Muscle of arm (tissue), 14 donors: ENCODE measurements at places on chromosomes 7 and 10.

DNA sequence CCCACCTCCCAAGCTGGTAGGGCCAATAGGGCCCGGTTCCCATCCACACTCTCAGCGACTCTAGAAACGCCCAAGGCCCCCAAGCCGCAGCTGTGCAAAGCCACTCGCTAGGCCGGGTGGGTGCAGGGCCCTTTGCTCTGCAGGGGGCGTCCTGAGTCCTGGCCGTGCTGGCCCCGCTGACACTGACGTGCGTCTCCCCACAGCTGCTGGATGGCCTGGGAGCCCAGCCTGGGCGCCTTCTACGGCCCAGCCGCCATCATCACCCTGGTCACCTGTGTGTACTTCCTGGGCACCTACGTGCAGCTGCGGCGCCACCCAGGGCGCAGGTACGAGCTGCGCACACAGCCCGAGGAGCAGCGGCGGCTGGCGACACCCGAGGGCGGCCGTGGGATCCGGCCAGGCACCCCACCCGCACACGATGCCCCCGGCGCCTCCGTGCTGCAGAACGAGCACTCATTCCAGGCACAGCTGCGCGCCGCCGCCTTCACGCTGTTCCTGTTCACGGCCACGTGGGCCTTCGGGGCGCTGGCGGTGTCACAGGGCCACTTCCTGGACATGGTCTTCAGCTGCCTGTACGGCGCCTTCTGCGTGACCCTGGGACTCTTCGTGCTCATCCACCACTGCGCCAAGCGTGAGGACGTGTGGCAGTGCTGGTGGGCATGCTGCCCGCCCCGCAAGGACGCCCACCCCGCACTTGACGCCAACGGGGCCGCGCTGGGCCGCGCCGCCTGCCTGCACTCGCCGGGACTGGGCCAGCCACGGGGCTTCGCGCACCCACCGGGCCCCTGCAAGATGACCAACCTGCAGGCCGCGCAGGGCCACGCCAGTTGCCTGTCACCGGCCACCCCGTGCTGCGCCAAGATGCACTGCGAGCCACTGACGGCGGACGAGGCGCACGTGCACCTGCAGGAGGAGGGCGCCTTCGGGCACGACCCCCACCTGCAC is 31.6 kb upstream of the KNDC1 start:
- no peak for DNase-seq

GRCh38 chr10:34698979-34699378 is 116.1 kb downstream of the PARD3 start:
- DNase-seq, result no peak

- no peak for DNase-seq
These were observed 21.8 kb upstream of the YWHAG start for GRCh38 chr7:76380623-76380966.

- DNase-seq, result no peak
These were observed 84.2 kb upstream of the STEAP1B start for GRCh38 chr7:22584179-22584578.

DNA sequence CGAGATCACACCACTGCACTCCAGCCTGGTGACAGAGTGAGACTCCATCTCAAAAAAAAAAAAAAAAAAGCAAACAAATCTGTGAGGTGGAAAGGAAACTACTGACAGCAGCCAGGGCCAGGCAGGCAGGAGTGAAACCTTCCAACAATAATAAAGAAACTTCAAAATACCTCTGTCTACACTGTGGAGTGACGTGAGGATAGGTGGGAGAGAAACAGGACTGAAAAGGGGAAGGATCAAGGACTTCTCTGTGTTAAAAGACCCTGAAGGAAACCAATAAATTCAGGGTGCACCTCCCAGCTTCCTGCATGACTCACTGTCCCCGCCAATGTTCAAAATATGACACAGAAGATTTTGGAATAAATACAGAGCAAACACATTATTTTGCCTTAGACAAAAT is 82.9 kb downstream of the KIAA1549 start:
- no peak for DNase-seq

DNA sequence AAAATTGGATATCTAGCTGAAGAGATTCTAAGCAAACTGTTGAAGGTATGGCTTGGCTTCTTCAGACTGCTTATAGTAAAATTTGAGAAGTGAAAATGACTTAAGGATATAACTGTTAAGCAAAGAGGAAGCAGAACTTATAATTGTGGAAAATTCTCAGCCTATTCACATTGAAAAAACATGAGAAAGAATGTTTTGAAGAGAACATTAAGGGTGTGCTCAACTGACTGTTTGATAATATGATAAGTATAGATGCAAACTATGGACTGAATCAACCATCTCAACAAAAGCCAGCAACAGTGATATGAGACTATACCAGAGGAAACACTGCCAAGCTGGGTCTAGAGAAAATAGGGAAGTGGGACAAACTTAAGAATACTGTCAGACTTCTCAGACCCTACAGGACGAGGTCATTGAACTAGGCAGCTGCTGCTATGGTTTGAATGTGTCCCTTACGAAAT is 133.1 kb upstream of the PPP1R3A start:
- no peak for DNase-seq

DNA sequence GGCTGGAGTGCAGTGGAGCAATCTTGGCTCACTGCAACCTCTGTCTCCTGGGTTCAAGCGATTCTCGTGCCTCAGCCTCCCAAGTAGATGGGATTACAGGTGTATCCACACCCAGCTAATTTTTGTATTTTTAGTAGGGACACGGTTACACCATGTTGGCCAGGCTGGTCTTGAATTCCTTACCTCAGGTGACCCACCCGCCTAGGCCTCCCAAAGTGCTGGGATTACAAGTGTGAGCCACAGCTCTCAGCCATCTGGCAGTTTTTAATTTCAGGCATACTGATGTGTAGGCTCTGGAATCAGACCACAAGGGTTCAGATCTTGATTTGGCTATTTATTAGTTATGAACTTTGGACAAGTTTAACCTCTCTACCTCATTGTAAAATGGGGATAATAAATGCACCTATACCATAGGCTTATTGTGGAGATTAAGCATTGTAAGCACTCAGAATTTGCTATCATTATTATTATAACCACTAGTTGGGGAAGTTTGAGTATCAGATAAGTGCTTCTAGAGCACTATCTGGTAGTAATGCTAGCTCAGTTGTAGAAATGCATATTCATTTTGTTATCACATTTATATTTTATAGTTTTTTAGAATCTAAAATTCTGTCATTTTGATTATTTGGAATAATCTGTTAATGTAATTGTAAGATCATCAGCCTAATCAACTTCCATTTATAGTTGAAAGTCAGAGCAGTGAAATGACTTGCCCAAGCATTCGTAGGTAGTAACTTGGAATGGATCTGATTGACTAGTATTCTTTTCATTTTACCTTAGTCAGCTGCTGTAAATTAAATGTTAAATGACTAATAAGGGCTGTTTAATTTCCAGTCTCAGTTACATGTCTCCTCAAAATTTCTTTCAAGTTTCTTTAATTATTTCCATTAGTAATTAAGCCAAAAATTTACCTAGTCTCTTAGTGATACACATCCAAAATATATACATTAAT is 22.5 kb downstream of the KMT2E start:
- no peak for DNase-seq

DNA sequence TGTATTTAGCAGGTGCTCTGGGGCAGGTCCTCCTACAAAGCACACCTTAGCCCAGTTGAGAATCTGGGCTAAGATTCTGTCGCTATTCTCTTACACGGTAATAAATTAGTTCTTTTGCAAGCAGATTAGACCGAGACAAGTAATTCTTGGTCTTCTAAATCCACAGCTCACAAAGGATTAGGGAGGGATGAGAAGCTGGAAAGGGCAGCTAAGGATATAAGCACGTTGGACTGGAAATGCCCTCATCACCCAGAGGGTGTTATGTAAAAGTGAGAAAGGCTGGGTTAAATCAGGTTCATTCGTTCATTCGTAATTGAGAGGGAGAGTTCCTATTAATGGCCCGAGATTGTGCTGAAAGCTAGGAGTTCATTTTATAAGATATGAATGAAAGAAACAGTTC is 41.8 kb downstream of the PFKFB3 start:
- DNase-seq, result no peak

DNA sequence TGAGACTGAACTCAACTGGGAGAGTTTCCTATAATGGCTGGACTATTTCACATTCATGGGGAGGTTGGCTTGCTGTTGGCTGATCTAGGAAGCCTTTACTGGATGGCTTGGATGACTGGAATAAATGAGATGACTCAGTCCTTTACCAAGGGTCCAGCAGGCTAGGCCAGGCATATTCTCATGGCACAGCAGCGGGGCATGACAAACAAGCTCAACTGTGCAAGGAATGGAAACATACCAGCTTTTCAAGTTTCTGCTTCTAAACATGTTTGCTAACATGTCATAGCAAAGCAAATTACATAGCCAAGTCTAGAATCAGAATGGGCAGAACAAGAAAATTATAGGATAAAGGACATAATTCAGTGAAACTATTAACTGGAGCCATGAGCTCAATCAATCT is 46.8 kb upstream of the CRTAC1 start:
- DNase-seq, result no peak

GRCh38 chr7:14446829-14447228 is 455.7 kb downstream of the DGKB start:
- DNase-seq, result no peak

DNA sequence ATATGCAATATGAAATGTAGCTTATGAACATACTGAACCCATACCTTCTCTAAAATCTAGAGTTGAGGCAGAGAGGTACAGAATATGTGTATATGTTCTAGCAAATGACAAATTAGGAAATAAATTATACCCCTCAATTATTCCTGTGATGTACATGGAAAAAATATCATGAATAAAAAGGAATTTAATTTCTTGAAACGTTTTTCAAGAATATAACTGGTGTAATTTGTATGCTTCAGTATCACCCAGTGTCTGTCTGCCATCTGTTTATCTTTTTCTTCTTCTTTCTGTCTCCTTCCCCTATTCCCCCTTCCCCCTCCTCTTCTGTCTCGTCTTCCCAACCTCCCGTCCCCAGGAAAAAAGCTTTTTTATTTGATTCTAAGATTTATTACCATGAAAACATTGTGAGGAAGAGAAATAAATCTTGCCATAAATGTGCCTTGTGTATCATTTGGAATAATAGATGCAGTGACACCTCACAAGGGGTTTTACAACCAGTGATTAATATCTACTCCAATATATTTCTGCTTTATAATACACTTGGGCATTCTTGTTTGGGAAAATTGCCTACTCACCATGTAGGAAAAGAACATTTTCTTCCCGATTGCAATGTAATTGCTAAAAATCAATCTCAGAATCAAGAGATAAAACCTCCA is 12.2 kb downstream of the LANCL2 start:
- no peak for DNase-seq

- no peak for DNase-seq
These were observed 401.1 kb upstream of the NFE2L3 start for GRCh38 chr7:25750744-25751508.

GRCh38 chr7:153930696-153931095 is 121.5 kb upstream of the DPP6 start:
- DNase-seq, result no peak

GRCh38 chr10:806451-807162 is 117.1 kb upstream of the DIP2C start:
- no peak for DNase-seq

DNA sequence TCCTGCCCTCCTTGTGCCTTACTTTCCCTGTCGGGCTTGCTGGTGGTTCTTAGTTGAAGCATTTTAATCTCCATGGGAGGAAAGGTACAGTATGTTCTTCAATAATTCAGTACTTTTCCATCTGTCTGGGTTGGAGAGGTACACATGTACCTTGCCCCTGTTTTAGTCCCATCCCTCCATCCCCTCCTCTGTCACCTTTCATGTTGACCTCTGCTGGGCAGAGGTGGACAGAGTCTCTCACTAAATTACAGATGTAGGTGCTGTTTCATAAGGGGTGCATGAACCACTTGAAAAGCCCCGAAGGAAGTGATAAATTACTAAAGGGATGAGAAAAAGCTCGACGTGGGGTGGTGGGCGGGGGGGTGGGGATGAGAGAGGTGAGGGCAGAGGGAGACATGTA is 5.4 kb downstream of the AGFG2 start:
- no peak for DNase-seq

DNA sequence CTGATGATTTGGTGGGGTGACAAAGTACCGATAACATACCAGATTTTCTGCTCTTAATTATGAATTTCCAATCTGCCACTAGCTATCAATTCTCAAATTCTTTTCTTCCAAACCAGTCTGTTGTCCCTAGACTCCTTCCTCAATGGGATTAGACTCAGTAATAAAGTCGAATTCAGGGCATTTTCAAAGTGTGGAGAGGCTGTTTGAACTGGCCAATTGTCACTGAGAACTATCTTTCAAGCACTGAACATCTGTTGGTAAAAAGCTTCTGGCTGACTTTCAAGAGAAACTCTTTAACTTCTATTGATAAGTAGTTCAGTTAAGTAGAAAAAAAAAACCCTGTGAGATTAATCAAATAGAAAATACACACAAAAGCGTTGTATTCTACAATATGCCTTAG is 108.9 kb downstream of the SAMD9 start:
- no peak for DNase-seq

- no peak for DNase-seq
These were observed 157.1 kb downstream of the ETV1 start for GRCh38 chr7:13832346-13832745.

DNA sequence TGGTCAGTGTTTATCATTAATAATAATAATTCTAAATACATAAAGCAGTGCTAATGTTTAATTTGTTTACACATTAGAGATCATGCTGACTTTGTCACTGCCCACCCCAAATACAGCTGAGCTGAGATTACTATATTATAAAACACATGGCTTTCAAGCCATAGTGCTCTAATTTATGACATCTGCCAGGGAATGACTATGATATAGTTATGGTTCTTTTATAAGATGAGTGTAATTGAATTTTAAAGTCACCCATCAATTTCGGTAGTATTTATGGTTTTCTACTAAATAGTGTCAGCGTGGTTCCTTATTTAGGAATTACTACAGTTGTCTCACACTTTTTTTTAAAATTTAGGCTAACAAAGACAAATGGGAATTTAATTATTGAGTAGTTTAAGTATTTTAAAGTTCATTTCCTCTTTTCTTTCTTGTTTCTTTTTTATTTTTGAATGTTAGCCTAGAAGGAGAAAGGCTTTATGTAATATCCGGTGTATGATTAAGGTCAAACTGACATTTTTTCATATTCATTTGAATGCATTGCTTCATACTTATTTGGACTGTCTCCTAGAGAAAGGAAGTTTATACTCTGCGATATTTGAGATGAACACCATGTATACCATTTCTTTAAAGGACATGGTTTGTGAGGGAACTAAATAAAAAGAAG is 3.9 kb downstream of the CDK14 start:
- DNase-seq, result no peak

DNA sequence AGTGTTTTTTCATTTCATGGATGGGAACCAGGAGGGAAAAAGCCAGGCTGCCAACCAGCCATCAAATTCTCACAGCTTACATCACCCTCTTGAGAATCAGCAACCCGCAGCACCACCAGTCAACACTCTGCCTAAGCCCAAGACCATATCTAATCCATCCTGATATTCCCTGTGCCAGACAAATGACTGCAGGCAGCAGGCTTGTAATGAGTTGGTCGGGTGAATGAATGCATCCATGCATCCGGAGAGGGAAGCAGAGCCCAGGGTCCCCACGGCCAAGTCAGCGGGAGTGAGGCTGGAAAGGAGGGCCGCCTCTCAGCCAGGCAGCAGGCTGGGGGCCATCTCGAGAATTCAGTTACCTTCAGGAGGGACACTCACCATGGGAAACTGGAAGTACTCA is 46.9 kb downstream of the SLIT1 start:
- DNase-seq, result no peak
